ENCODE measurements at places on chromosomes 1 and 21. TPM values are rescaled to one million over a fixed set of nuclear protein-coding genes. Genes with fewer than 3 reads are reported as not detected.

Gene NECAP2
- 46.0 TPM for total RNA-seq

Gene AGBL4
- 0.37 TPM for total RNA-seq

Gene PROX1
- total RNA-seq, result 15.9 TPM

Gene STK40
- total RNA-seq, result 11.8 TPM

Gene VCAM1
- total RNA-seq, result 136 TPM

Gene DIO1
- not detected for total RNA-seq

Gene UBL4B
- total RNA-seq, result not detected

Gene LIN28A
- total RNA-seq, result not detected

Gene CCDC30
- total RNA-seq, result 7.2 TPM

Gene SYT11
- total RNA-seq, result 36.4 TPM

Gene CFAP57
- 0.11 TPM for total RNA-seq

Gene FAM167B
- total RNA-seq, result 2.5 TPM

Gene RAB42
- 6.1 TPM for total RNA-seq

Gene MACF1
- 476 TPM for total RNA-seq

Gene SPATA46
- total RNA-seq, result not detected

Gene FCRL6
- total RNA-seq, result not detected

Gene SYCP1
- not detected for total RNA-seq

Gene ITLN2
- total RNA-seq, result not detected

Gene EXO1
- 7.9 TPM for total RNA-seq

Gene ZNF683
- total RNA-seq, result not detected

Gene CA6
- total RNA-seq, result not detected

Gene CATSPERE
- 5.5 TPM for total RNA-seq

Gene CNIH4
- total RNA-seq, result 56.4 TPM

Gene FAM177B
- total RNA-seq, result 0.53 TPM

Gene RHCE
- 0.85 TPM for total RNA-seq

Gene BRDT
- total RNA-seq, result not detected

Gene SH2D5
- total RNA-seq, result not detected

Gene DYNLT5
- 6.8 TPM for total RNA-seq

Gene RNF11
- total RNA-seq, result 130 TPM

Gene TP73
- 0.63 TPM for total RNA-seq

Gene HAO2
- 0.16 TPM for total RNA-seq

Gene SYPL2
- 2.4 TPM for total RNA-seq

Gene EFNA3
- 1.2 TPM for total RNA-seq

Gene RSPO1
- 0.21 TPM for total RNA-seq

Gene ATP5PF
- total RNA-seq, result 71.3 TPM

Gene MEX3A
- total RNA-seq, result 7.2 TPM

Gene ADAM30
- not detected for total RNA-seq

Gene CFAP74
- 0.11 TPM for total RNA-seq

Gene LUZP1
- total RNA-seq, result 25.0 TPM
